ENCODE measurements at places on chromosomes 4 and X.

- no peak for DNase-seq
Observed at GRCh38 chr4:89256203-89256800, 51.3 kb downstream of the GPRIN3 start.

DNA sequence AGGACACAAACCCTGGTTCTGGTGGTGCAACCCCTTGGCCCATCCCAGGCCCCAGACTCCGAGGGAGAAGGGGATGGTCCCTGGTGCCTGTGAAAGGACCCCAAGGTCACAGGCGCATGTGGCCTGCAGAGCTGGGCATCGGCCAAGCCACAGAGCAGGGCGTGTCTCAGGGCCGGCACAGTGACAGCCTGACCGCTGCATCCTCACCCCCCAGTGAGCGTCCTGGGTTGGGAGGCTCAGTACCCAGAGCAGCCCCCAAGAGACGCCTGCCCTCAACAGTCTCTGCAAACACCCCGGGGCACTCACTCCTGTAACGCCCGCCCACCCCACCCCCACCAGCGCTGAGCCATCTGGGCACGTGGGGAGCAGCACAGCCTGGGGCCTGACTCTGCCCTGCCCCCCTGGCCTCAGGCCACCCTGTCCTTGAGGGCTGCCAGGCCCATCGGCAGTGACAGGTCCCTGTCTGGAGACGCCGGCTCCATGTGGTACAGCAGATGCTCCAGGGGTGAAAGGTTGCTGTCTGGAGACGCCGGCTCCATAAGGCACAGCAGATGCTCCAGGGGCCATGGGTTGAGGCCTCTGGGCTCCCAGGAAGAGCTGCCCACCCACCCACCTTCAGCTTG, 24.5 kb upstream of the CPLX1 start:
- DNase-seq: no peak

GRCh38 chr4:42816189-42816879, 76.2 kb upstream of the GRXCR1 start:
- no peak for DNase-seq

DNA sequence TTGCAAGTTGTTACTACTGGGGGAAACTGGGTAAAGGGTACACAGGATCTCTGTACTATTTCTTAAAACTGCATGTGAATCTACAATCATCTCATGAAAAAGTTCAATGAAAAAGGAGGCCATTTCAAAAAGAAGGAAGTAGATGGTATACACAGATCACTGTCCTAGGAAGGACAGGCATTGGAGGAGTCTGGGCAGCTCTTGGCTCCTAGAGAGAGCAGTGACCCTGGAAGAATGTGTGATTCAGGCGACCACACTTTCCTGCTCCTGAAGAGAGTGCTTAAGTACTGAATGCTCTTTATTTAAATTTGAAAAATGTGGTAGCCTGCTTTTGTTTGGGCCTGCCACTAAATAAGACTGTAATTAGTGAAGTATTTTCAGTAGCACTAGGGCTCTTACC, 318.1 kb upstream of the CASK start:
- no peak for DNase-seq

GRCh38 chr4:47315346-47315745, 148.2 kb downstream of the COMMD8 start:
- peak; percentile 5 for DNase-seq
